Renal cortical epithelial cell (primary cell): ENCODE measurements at places on chromosomes 2 and 18. TPM values are rescaled to one million over a fixed set of nuclear protein-coding genes. Genes with fewer than 3 reads are reported as not detected.

GRCh38 chr2:126700677-126701076 lies 44.7 kb downstream of the GYPC start:
- no peak for DNase-seq

DNA sequence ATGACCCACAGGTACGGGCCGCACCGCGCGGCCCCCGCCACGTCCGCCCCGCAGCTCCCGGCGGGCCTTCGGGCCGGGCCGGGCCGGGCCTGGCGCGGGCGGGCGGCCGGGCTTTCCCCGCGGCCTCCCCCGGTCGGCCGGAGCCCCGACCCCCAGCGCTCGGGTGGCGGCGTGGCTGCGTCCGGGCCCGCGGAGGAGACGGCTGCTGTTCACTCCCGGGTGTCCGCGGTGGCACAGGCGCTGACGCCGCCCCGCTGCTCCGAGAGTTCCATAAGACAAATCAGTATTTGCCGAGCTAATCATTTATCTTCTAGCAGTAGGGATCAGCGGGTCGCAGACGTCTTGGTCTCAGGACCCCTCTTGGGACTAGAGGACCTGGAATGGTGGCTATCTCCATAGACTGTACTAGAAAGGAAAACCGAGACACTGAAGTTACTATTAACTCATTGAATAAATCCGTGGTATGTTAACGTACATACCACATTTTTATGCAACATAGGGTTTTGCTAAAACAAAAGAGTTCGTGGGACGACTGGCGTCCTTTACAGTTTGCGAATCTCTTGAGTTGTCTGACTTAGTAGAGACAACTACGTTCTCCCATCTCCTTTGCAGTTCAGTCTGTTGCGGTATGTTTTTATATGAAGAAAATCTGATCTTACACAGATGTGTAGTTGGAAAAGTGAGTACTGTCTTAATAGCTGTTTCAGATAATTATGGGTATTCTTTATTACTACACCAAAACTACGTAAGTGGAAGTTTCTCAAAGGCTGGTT lies 500 bp downstream of the LIMS1 start:
- DNase-seq, result peak; percentile 39

DNA sequence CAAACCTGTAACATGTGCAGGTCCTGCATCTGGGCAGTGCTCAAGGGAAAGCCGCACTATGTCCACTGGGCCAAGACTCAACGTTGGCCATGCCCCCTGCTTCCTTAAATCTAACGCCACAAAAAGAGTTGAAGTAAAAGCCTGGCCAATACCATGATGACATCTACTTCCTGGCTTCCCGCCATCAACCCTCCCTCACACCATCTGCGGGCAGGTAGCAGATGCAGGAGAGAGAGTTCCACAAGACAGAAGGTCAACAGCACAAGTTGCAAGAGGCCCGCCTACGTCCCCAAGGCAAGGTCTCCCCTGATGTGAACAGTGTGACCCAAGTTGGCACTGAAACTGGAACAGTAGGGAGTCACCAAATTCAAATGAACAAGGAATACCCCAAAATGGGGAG lies 48.4 kb downstream of the ABCG8 start:
- no peak for DNase-seq

Gene ITPRIPL1
- total RNA-seq, result 0.89 and 4.2 TPM in 2 replicates
